ENCODE measurements at places on chromosomes 4 and X. TPM values are rescaled to one million over a fixed set of nuclear protein-coding genes. Genes with fewer than 3 reads are reported as not detected.

DNA sequence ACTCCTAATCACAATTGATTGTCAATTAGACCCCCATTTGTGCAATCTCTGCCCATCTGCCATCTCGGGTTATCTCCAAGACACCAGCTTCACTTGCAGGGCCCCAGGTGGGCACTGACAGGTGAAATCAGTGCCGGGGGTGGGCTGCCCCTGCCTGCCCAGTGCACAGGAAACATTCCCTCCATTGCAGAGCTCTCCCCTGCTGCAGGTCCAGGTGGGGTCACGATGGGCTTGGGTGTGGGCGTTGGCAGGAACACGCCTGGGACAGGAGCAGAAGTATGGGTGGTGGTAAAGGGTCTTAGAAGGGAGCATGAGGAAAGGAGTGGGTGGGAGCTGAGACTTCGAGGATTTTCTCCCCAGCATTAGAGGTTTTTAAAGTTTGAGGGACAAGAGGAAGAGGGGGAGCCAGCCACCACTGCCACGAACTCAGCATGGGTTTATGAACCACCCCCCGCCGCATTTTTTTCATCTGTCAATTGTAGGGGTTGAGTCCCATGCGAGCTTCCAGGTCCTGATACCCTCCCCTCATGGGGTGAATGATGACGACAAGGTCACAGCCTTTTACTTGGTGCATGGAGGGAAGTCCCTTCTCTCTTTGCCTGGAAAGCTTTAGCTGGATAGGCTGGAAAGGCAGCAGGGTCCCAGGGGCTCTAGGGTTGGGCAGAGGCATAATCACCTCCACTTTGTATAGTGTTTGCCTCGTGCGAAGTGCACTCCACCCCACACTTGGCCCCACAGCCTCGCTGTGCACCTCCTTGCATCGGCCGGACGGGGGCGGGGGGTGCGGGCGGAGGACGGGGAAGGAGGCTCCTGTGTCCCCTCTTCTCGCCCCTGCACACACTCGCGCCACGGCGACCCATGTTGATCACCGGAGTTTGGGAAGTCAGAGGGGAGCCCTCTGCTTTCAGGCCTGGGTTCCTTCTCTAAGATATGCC is 3.5 kb upstream of the NKX1-1 start:
- no peak for DNase-seq

The SAT1 gene
- 114 TPM for total RNA-seq

DNA sequence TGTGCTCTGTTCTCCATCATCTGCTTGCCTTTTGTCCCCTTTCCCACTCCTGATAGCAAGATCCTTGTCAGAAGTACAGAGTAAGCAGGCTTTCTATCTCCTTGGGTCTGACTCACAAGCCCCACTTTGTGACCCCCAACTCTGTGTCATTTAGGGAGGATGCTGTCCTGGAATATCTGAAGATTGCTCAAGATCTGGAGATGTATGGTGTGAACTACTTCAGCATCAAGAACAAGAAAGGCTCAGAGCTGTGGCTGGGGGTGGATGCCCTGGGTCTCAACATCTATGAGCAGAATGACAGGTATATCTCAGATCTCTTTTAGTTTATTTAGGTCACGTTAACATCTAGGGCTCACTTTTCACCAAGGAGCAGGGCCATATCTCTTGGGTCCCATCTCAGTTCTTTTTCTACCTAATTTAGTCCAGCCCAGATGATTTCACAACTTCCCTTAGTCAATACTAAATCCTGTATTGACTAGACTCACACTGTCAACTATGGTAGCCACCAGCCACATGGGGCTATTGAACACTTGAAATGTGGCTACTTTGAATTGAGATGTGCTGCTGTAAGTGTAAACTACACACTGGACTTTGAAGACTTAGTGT is 64.3 kb downstream of the MSN start:
- no peak for DNase-seq

- peak; percentile 14 for DNase-seq
Measured at GRCh38 chrX:1554469-1555210, 17.7 kb upstream of the P2RY8 start.

DNA sequence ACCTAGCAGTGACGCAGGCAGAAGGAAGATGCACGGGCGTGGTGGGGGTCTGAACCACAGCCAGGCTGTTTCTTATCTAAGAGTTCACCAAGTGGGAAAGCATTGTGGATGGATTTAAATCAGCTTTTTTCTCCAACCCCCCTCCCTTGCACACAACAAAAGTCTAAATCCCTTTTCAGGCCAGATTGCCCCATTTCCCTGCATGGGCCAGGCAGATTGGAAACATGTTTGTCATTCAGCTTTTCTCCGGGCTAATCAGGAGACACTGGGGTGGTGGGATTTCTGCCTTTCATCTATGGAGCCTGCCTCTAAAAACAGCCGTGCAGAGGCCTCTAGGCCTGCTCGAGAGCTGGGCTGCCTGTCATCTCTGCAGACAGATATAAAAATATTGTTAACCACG is 166.3 kb upstream of the LEF1 start:
- no peak for DNase-seq

DNA sequence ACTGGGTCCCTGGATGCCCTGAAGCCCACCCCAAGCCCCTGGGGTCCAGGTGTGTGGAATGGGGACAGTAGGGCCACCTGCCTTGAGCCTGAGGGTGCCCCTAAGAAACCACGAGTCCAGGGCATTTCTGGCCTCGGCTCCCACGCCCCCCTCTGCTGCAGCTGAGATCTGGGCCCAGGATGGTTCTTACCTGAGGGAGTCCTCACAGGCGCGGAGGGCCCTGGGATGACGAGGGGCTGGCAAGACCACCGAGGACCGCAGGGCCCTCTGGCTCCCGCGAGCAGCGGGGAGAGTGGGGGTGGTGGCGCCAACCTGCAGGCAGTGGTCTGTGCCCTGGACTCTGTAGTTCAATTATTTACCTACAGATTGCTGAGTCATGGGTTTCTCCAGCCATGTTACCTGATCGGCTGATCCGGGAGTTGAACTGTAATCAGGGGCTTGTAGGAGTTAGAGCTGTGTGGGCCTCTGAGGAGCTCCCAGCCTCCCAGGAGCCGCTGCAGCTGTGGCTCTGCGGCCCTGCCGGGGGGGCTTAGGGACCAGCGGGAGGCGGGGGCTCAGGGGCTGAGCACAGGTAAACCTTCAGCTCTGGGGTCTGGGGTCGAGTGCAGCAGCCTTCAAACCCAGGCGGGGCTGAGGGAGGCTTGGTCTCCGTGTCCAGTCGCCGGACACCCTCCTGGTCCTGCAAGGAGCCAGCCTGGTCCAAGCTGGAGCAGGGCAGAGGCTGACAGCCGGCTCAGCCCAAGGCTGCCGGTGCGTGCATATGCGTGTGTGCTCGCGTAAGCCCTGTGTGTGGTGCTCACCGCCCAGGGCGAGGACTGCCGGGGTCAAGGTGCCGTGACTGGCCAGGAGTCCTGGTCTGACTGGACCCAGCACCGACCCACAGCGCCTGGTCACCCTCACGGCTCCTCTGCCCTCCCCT is at the start of gene SLC26A1:
TSS of gene SLC26A1 (minus strand) at position 294 of the 919 bp plus-strand sequence. CDS start 1,701 bp downstream, outside the sequence.
- no peak for DNase-seq

GRCh38 chrX:2559124-2559523 is 58.3 kb upstream of the DHRSX start:
- no peak for DNase-seq

DNA sequence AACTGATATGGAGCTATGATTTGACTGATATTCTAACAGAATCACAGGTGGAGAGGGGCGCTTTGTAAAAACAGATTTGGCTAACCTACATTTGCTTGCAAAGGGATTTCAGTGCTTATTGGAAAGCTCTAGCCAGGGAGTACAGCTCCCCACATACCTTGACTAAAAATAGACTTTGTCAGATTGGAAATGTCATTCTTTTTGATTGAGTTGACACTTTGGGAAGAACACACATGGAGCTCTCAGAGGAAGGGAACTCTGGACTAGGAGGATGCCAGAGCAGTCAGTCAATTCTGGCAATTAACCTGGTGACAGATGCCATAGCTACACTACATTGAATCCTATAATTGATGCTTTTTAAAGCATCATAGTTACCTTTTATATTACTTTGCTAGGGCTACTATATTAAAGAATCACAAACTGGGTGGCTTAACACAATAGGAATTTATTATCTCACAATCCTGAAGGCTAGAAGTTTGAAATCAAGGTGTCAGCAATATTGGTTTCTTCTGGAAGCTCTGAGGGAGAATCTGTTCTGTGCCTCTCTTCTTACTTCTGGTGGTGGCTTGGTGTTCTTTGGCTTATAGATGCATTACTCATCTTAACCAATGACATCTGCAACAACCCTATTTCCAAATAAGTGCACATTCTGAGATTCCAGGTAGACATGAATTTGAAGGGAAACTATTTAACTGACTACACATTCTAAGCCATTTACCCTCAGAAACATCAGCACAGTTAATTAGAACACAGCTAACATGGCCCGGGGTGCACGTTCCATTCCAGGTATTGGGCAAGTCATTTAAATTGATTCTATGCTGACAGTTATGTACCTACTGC is 8.4 kb upstream of the HERC3 start:
- no peak for DNase-seq

GRCh38 chr4:39435659-39436563 is 22.8 kb downstream of the RPL9 start:
- no peak for DNase-seq

The RS1 gene
- 0.05 TPM for total RNA-seq

The TGIF2LX gene
- not detected for total RNA-seq
